ENCODE measurements at places on chromosomes 5 and 9. TPM values are rescaled to one million over a fixed set of nuclear protein-coding genes. Genes with fewer than 3 reads are reported as not detected.
A peak's percentile ranks its signal among the peaks of the same experiment; 100 is the strongest.

DNA sequence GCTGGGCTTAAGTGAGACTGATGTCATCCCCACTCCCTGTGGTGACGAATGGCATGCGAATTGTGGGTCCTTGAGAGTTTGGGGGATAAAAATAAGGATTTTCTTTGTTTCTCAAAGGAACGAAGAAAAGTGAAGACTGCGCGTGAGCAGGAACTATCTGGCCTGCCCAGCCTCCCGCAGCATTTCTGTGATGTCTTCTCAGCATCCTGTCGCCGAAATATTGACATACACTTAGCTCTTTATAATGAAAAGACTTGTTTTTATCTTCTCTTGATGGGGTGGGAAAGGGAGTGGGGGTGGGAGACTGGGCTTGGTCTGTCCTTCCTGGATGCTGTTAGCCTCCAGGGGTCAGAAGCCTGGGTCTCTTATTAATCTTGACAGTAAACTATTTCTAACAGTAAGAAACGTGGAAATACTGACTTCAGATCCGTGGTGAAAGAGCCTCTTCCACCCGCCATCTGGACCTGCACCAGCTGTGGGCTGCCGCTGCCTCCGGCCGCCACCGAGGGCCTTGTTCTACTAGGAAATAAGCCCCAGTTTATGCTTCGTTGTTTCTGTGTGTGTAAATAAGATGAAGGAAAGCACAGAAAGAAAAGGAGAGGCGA, 239.6 kb downstream of the FANCC start:
- no peak overlapping the region for H3K4me3 ChIP-seq
- no peaks in the 10 kb centered on the region for H3K27me3 ChIP-seq
- peaks cover 53% of the 10 kb centered on the region for H3K4me1 ChIP-seq
- H3K36me3 ChIP-seq, result peaks cover 74% of the 10 kb centered on the region
- DNase-seq, result no peak

Gene NEURL1B
- total RNA-seq, result 16.1 TPM

Gene PCDHB15
- total RNA-seq, result 6.2 TPM

GRCh38 chr5:132327252-132327955, 33.2 kb downstream of the SLC22A4 start:
- DNase-seq, result no peak
- H3K4me1 ChIP-seq, result no peaks in the 10 kb centered on the region
- no peaks in the 10 kb centered on the region for H3K27me3 ChIP-seq
- H3K27ac ChIP-seq, result no peak overlapping the region
- H3K36me3 ChIP-seq, result no peaks in the 10 kb centered on the region

Gene TPPP
- 7.5 TPM for total RNA-seq

Gene OR1Q1
- not detected for total RNA-seq

DNA sequence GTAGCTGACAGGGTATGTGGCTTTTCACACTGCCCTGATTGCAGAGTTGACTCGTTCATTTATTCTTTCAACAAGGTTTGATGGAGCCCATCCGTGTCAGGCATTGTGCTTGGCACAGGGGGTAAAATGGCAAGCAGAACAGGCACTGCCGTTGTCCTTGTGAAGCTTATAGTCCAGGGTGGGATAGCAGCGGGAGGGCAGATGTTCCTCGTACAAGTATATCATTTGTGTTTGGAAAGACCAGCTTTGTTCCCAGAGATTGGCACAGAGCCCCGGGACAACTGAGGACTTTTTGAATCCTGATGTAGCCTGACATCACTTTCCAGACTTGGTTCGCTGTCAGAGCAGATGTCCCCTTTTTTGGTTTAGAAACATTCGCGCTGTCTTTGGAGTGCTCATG, 50.9 kb downstream of the MVB12B start:
- no peaks in the 10 kb centered on the region for H3K27me3 ChIP-seq
- peaks cover 16% of the 10 kb centered on the region for H3K4me1 ChIP-seq
- no peak overlapping the region for H3K27ac ChIP-seq
- H3K36me3 ChIP-seq, result peaks cover 17% of the 10 kb centered on the region
- DNase-seq, result no peak
- H3K4me3 ChIP-seq, result no peak overlapping the region

Gene TBCA
- total RNA-seq, result 108 TPM

- no peak for DNase-seq
- no peak overlapping the region for H3K4me3 ChIP-seq
- no peaks in the 10 kb centered on the region for H3K27me3 ChIP-seq
- H3K27ac ChIP-seq, result no peak overlapping the region
These were observed 482.6 kb downstream of the ZNF608 start for GRCh38 chr5:124263680-124264491.

DNA sequence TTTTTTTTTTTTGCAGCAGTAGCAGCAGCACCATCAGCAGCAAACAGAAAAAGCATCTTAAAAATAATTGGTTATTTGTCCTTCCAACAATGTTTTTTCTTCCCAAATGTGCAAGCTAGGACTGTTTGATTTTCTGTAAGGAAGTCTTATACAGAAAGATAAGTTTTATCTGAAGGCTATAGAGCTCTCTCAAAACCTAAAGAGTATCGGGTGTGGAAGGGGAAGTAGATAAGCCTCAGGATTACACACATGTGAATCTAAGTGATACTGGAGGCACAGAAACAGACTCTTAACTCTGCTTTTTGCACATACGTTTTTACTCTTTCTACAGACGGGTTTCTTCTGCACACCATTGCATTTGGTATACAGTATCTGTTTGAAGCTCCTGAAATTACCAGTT, 184.4 kb upstream of the FTMT start:
- H3K27ac ChIP-seq, result no peak overlapping the region
- H3K4me1 ChIP-seq, result no peaks in the 10 kb centered on the region

- H3K27me3 ChIP-seq, result no peaks in the 10 kb centered on the region
- H3K27ac ChIP-seq, result no peak overlapping the region
- H3K36me3 ChIP-seq, result no peaks in the 10 kb centered on the region
- no peak for DNase-seq
- H3K4me3 ChIP-seq, result no peak overlapping the region
These were observed 144.6 kb downstream of the DOCK2 start for GRCh38 chr5:169781420-169782345.

Gene CEP72
- total RNA-seq, result 1.5 TPM

Gene GRM6
- not detected for total RNA-seq

Gene SLC45A2
- not detected for total RNA-seq

Gene PCDHA9
- total RNA-seq, result not detected

- H3K27me3 ChIP-seq, result no peaks in the 10 kb centered on the region
- H3K4me1 ChIP-seq, result no peaks in the 10 kb centered on the region
- no peaks in the 10 kb centered on the region for H3K36me3 ChIP-seq
- no peak overlapping the region for H3K4me3 ChIP-seq
- no peak overlapping the region for H3K27ac ChIP-seq
These were observed 48.6 kb upstream of the VDAC1 start for GRCh38 chr5:134053314-134053839.

- no peaks in the 10 kb centered on the region for H3K4me1 ChIP-seq
- H3K36me3 ChIP-seq, result no peaks in the 10 kb centered on the region
- H3K4me3 ChIP-seq, result no peak overlapping the region
- H3K27me3 ChIP-seq, result no peaks in the 10 kb centered on the region
- DNase-seq, result peak; percentile 16
These were observed 188.8 kb downstream of the CSNK1G3 start for GRCh38 chr5:123700624-123701287.

Gene FYB1
- total RNA-seq, result 3.7 TPM

DNA sequence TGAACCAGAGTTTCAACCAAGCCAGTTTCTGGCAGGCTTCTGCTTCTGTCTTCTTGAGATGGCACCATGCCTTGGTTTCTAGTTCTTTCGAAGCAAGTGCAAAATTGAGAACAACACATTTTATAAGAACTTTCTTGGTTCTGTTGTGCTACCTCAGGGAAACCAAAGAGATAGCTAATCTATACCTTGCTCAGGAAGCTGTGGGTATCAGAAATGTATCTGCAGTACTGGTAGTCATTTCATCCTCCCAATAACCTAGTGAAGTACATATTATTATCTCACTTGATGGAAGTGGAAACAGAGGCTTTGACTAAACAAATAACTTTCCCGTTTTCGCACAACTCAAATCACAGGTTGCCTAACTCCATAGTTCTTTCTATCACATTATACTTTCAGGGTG, 246.6 kb downstream of the ENC1 start:
- H3K4me1 ChIP-seq, result no peaks in the 10 kb centered on the region
- no peaks in the 10 kb centered on the region for H3K27me3 ChIP-seq
- no peaks in the 10 kb centered on the region for H3K36me3 ChIP-seq
- no peak overlapping the region for H3K27ac ChIP-seq
- no peak for DNase-seq

DNA sequence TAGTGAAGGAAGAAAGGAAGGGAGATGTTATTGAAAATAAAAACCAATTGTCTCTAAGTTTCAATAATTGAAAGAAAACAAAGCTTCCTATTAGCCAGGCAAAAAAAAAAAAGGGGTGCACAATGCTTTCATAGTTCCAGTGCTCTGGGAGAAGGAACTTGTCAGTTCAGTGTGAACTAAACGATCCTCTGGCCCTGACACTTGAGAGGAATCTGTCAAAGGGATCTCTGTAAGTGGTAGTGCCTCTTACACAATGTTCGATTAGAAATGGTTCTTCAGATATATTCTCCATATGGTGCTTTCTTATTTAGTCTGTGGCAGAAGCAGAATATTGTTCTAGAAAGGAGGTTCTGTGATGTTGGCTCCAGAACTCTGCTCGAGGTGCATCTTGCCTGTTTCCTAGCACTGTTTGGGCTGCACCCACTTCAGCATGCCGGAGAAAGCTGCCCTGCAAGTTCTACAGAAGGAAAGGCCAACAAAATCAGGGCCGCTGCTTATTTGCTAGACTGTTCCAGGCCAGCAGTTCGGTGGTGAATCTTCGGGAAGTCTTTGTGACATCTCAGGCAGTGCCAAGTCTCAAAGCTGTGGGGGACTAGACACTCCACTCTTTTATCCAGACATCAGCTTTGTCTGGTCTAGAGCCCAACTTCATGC, 90.9 kb downstream of the PIK3R1 start:
- H3K27me3 ChIP-seq, result no peaks in the 10 kb centered on the region
- no peak overlapping the region for H3K4me3 ChIP-seq
- DNase-seq, result no peak
- no peak overlapping the region for H3K27ac ChIP-seq
- no peaks in the 10 kb centered on the region for H3K4me1 ChIP-seq

GRCh38 chr5:16454686-16455085, 10.9 kb downstream of the ZNF622 start:
- peaks cover 14% of the 10 kb centered on the region for H3K4me1 ChIP-seq
- H3K27ac ChIP-seq, result no peak overlapping the region
- peaks cover 85% of the 10 kb centered on the region for H3K36me3 ChIP-seq
- no peak overlapping the region for H3K4me3 ChIP-seq
- no peaks in the 10 kb centered on the region for H3K27me3 ChIP-seq

- no peaks in the 10 kb centered on the region for H3K36me3 ChIP-seq
- H3K4me3 ChIP-seq, result no peak overlapping the region
- H3K4me1 ChIP-seq, result no peaks in the 10 kb centered on the region
- H3K27me3 ChIP-seq, result no peaks in the 10 kb centered on the region
- DNase-seq, result no peak
These were observed 390.9 kb upstream of the DAB2 start for GRCh38 chr5:39815711-39816110.

Gene PRDM9
- not detected for total RNA-seq

Gene SNX24
- 17.3 TPM for total RNA-seq

DNA sequence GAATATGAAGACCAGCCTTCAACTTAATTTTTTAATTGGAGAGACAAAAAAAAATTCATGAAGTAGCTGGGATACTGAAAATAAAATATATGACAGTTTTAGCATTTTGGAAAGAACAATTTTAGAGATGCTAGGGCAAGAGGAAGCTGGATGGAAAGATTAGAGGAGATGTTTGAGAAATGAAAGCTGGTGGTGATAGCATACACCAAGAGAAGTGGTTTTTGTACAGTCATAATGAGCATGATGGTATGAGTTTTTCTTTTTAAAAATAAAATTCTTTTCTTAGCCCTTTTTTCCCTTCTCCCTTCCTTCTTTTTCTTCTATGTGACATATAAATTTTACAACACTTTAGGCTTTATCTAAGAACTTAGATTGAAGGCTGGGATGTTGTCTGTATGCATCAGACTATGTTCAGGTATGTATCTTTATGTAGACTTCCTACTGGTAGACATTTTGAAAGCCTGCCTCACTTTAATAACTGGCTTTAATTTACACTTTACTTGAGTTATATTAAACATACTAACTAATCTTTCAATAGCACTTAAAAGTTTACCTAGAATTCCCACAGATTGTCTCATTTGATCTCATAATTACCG, 522.5 kb downstream of the TLE4 start:
- H3K4me1 ChIP-seq, result no peaks in the 10 kb centered on the region
- no peaks in the 10 kb centered on the region for H3K36me3 ChIP-seq
- H3K27ac ChIP-seq, result no peak overlapping the region
- H3K4me3 ChIP-seq, result no peak overlapping the region

Gene LVRN
- total RNA-seq, result not detected
